ENCODE measurements at places on chromosomes 7 and 10. TPM values are rescaled to one million over a fixed set of nuclear protein-coding genes. Genes with fewer than 3 reads are reported as not detected.

- no peak for DNase-seq
Observed at GRCh38 chr7:88040694-88041093, 106.6 kb downstream of the ADAM22 start.

GRCh38 chr7:77420986-77421672 lies 5.0 kb upstream of the GSAP start:
- DNase-seq: no peak

- DNase-seq: no peak
Observed at GRCh38 chr7:3304131-3304530, 3.1 kb downstream of the SDK1 start.

Gene CNPY4
- 4.7 TPM for total RNA-seq

Gene COBL
- 23.8 TPM for total RNA-seq

Gene FAM131B
- total RNA-seq: 0.06 TPM
